Left ventricle myocardium inferior (tissue), 1 donor: ENCODE measurements at places on chromosomes 6 and 20. TPM values are rescaled to one million over a fixed set of nuclear protein-coding genes. Genes with fewer than 3 reads are reported as not detected.

DNA sequence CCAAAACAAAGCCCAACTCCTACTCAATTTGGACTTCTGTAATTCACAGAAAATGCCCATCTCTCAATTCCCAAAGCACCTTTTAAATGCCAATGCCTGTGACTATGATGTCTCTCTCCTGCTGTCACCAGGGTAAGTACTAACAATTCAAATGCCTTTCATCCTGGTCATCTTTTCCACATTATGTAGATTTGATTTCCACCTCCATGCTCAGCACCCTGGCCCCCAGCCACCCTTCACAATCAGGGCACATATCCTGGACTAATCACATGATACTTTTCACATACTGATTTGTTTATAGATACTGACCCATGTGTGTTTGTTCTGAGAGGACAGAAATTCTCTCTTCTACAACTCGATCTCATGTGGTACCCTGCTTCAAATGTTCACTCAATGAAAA is 236.3 kb downstream of the PTPRK start:
- H3K4me1 ChIP-seq = peaks cover 44% of the 10 kb centered on the region
- no peak for DNase-seq
- no peaks in the 10 kb centered on the region for H3K36me3 ChIP-seq
- no peak overlapping the region for H3K27ac ChIP-seq

DNA sequence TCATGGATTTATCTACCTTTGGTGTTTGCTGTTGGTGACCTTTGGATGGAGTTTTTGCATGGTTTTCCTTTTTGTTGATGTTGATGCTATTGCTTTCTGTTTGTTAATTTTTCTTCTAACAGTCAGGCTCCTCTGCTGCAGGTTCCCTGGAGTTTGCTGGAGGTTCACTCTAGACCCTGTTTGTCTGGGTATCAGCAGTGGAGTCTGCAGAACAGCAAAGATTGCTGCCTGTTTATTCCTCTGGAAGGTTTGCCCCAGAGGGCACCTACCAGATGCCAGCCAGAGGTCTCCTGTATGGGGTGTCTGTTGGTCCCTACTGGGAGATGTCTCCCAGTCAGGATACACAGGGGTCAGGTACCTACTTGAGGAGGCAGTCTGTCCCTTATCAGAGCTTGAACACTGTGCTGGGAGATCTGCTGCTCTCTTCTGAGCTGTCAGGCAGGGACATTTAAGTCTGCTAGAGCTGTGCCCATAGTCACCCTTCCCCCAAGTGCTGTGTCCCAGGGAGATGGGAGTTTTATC is 9.2 kb upstream of the ZNF337 start:
- no peak overlapping the region for H3K27ac ChIP-seq
- no peaks in the 10 kb centered on the region for H3K4me1 ChIP-seq
- H3K27me3 ChIP-seq = no peaks in the 10 kb centered on the region

GRCh38 chr6:116268589-116269293 is 11.0 kb downstream of the TSPYL1 start:
- H3K36me3 ChIP-seq = peaks cover 14% of the 10 kb centered on the region
- DNase-seq = no peak
- no peak overlapping the region for H3K27ac ChIP-seq
- no peaks in the 10 kb centered on the region for H3K27me3 ChIP-seq
- peaks cover 32% of the 10 kb centered on the region for H3K4me1 ChIP-seq

DNA sequence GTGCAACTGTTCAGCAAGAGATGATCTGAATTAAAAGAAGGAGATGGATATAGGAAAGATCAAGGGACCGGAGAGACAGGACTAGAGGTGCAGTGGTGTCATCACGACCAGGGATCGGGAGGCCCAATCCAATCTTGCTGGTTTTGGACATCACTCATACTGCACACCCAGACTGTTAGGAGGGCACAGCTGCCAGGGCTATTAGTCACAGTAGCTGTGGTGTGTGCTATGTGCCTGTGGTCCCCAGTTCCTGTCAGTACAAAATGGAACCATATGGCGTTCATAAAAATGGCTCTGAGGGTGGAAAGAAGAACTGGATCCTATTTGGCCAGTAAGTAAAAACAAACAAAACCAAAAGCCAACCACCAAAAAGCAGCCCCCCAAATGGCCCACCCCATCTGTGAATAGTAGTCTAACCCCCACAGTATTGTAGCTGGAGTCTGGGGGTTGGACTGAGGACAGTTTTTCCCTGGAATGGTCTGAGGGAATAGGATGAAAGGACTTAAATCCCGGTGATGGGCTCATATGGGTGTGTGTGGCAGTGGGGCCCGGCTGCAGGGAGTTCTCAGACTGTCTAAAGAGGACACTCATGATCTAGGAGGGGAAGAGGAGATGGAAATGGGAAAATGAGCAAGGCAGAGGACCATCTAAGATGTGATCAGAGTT is 9.3 kb upstream of the NNAT start:
- H3K27ac ChIP-seq = no peak overlapping the region
- H3K4me1 ChIP-seq = peaks cover 39% of the 10 kb centered on the region
- H3K4me3 ChIP-seq = no peak overlapping the region
- peaks cover 39% of the 10 kb centered on the region for H3K36me3 ChIP-seq

- DNase-seq = no peak
- peaks cover 46% of the 10 kb centered on the region for H3K4me1 ChIP-seq
- H3K27ac ChIP-seq = no peak overlapping the region
- H3K36me3 ChIP-seq = peaks cover 13% of the 10 kb centered on the region
- H3K27me3 ChIP-seq = no peaks in the 10 kb centered on the region
Observed at GRCh38 chr20:63518351-63518861, 2.2 kb upstream of the PPDPF start.

DNA sequence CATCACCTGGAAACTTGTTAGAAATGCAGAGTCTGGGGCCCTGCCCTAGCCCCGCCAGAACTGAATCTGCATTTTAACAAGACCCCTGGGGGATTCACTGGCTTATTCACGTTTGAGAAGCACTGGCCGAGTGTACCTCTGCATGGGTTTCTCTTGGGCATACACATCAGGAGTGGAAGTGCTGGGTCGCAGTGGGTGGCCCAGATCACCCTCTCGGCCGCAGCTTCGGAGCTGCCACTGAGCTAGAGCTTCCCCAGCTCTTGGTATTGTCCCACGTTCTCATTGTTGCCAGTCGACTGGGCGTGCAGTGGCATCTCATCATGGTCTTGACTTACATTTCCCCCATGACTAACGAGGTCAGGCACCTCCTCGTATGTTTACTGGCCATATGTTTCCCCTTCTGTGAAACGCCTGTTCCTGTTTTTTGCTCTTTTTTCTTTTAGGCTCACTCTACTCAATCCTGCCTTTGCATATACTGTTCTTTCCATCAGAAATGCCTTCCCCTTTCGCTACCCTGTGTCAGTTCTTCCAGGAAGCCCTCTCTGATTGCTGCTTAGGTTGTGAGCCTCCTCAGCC is 3.0 kb upstream of the DLGAP4 start:
- peaks cover 100% of the 10 kb centered on the region for H3K27me3 ChIP-seq
- peaks cover 13% of the 10 kb centered on the region for H3K4me1 ChIP-seq
- DNase-seq = no peak
- no peak overlapping the region for H3K27ac ChIP-seq
- H3K4me3 ChIP-seq = no peak overlapping the region
- no peaks in the 10 kb centered on the region for H3K36me3 ChIP-seq

GRCh38 chr6:99362678-99363268 is 13.3 kb upstream of the FAXC start:
- no peak for DNase-seq
- H3K27me3 ChIP-seq = peaks cover 12% of the 10 kb centered on the region
- H3K4me3 ChIP-seq = no peak overlapping the region
- H3K36me3 ChIP-seq = no peaks in the 10 kb centered on the region
- H3K4me1 ChIP-seq = no peaks in the 10 kb centered on the region

GRCh38 chr6:28719275-28719940 is 193.7 kb downstream of the GPX5 start:
- no peak overlapping the region for H3K27ac ChIP-seq
- no peak for DNase-seq
- peaks cover 78% of the 10 kb centered on the region for H3K27me3 ChIP-seq
- no peaks in the 10 kb centered on the region for H3K4me1 ChIP-seq
- H3K4me3 ChIP-seq = no peak overlapping the region
- H3K36me3 ChIP-seq = no peaks in the 10 kb centered on the region

C4B gene
- 72.9 TPM for total RNA-seq

RAD21L1 gene
- total RNA-seq = not detected

GTSF1L gene
- not detected for total RNA-seq

OXT gene
- total RNA-seq = not detected

MICAL1 gene
- total RNA-seq = 5.6 TPM

TMEM30A gene
- 52.3 TPM for total RNA-seq
